ENCODE measurements at places on chromosomes 3 and 15.

GRCh38 chr15:48722764-48723661 lies 77.5 kb upstream of the FBN1 start:
- no peak for DNase-seq

- no peak for DNase-seq
These were observed 29.3 kb downstream of the KNL1 start for GRCh38 chr15:40623361-40623760.

DNA sequence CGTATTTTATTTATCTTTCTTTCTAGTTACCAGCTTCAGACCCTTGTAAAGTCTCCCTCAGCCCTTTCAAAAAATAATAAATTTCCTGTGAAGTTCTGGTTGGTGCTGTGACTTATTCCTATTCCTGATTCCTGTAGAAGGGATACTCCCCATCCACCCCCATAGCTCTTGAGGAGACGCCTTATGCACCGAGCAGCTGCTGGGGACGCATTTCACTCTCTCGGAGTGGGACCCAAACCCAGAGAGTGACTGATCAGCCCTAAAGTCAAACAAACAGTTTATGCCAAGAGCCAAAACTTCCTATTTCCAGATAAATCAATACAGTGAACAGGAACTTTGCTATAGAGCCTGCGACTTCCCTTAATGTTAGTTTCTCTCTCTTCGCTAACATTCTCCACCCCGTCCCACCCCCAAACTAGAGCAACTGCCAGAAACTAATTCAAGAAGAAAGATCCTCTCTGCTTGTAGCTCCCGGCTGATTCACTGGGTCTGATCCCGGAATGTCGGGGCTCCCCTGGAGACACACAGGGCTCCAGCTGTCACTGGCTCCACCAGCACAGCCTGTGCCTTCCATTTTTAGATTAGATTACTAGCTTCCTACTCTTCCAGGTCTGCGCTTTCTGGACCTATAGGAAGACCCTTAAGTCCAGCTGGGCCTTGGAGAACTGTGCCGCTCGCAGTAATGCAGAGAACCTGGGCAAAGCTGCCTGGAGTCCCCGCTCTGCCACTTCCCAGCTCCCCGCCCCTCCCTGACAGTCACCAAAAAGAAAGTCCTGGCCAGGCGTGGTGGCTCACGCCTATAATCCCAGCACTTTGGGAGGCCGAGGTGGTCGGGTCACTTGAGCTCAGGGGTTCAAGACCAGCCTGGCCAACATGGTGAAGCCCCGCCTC lies 45.2 kb downstream of the KLHL25 start:
- DNase-seq: no peak

GRCh38 chr3:157958457-157958856 lies 147.8 kb downstream of the SHOX2 start:
- DNase-seq: no peak

- no peak for DNase-seq
These were observed 128.3 kb upstream of the ROBO1 start for GRCh38 chr3:79896086-79896485.

- DNase-seq: no peak
These were observed 2.3 kb upstream of the SHC4 start for GRCh38 chr15:48965972-48966371.

DNA sequence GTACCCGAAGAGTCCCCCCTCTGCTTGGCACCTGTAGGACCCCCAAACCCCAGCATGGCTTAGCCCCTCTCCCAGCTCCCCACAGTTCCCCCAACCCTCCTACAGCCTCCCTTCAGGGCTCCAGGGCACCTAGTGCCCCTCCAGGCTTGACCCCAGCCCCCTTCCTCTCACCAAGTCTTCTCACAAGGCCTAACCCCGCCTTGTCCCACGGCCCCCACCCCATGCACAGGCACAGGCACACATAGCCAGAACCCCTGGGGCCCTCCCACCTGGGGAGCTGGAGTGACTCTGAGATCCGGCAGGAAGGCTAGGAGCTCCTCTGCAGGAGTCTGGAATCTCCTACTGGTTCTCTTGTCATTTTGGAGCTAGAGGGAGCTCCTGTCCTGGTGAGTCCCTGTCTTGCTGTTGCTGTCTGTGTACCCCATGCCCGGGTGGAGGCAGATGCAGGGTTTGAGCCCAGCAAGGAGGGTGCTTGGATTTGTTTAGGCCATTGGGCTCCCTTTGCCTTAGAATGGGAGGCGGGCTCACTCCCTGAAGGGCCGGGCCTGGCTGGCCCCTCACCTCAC lies 39.6 kb downstream of the KLF13 start:
- no peak for DNase-seq

DNA sequence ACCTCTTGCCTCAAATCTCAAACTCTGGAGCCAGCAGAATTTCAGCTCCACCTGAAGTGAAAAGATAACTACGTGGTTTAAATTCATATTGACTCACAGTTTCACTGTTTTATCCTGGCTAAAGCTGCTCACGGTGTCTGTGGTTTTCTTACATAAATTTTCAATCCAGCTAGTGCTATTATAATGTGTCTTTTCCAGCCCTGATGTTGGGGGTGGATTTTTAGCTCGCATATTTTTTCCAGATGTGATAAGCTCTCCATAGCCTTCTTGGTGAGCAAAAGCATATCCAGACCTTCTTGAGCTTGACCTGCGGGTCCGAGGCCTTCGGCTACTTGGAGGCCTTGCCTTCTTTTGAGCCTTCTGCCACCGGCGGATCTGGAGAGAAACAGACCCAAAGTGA lies 239.3 kb downstream of the DTWD1 start:
- DNase-seq: no peak

DNA sequence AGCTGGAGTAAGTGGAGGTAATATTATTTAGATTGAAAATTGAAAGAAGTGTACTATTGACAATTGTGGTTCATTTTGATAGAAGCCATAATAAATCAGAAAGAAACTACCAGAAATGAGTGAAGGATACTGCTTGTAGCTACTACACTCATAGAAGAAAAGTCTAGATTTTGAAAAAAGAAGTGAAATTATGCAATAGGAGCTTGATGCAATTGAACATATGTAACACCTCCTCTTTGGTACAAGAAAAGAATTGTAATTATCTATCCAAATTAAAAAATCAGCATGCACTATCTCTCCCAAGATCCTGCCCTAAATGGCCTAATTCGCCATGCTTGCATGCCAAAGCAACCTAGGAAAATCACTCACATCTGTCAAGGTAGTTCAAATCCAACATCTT lies 51.1 kb upstream of the CD200R1L start:
- no peak for DNase-seq

DNA sequence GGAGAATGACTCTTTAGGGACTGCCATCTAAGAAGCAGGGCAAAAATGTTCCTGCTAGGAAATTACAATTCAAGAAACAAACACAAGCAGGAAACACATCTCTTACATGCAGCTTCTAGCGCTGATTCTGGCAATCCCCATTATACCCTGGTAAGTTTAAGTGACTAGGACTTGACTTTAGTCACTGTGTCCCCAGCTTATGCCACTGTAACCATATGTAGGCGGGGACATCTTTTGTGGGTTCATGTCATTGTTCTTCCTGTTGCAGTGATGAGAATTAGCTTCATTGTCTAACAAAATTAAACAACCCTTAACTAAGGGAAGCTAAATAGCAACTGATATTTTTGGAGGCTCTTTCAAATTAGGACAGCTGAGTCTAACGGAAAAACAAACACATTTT lies 17.9 kb upstream of the FAM81A start:
- DNase-seq: no peak

DNA sequence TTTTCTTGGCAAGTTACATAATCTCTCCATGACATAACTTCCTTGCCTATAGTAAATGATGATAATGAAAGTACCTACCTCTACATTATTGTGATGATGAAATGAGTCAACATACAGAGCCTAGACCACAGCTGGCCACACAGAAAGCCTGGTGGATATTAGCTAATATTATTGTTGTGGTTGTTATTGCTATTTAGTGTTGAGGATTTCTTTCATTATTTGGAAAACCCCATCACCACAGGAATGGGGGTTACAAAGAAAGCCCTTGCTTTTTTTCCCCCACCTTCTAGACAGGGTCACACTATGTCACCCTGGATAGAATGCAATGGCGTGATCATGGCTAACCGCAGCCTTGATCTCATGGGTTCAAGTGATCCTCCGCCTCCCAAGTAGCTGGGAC lies 125.0 kb downstream of the PDZRN3 start:
- no peak for DNase-seq

DNA sequence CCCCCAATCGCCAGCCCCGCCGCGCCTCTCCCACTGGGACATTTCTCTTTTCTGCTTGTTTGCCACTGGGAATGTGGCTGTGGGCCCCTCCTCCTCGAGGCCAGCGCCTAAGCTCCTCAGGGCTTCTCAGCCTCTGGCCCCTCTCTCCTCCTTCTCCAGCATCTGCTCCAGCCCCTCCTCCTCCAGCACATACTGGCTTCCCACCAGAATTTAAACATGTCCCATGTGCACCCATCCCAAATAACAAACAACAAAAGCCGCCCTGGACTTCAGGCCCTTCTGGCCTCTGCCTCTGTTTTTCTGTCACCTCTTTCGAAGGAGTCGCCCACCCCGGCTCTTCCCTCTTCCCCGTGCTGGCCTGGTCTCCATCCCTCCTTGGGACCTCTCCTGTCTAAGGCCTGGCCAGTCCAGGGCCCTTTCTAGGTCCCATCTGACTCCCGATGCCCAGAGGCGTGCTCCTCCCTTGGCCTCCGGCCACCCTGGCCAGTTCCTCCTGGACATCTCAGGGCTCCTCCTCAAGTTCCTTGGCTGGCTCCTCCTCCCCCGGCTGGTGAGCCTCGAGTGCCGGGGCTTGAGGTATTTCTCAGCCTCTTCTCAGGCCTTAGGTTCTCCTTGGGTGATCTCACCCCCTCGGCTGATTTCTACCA lies 94.6 kb upstream of the SLC6A6 start:
- no peak for DNase-seq

GRCh38 chr3:13207975-13208705 lies 134.9 kb upstream of the IQSEC1 start:
- DNase-seq: no peak

- DNase-seq: no peak
These were observed 759 bp upstream of the ARID3B start for GRCh38 chr15:74540161-74540760.

- peak; percentile 41 for DNase-seq
These were observed 115.0 kb upstream of the VEPH1 start for GRCh38 chr3:157618075-157618760.

DNA sequence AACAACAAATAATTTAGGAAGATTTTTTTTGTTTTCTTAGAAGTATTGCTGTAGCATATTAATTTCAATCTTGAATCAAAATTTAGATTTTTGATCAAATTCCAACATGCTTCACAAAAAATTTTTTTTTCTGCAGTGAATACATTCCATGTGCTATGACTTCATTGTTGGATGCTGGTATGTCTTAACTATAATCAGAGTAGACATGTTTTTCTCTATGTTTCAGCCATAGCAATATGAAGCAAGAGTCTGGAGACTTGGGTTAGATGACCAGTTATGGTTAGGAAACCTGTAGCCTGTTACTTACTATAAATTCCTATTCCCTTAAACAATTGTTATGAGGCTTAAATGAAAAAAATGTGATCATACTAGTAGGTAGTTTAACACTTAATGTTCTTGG lies 176.1 kb upstream of the CHL1 start:
- no peak for DNase-seq

DNA sequence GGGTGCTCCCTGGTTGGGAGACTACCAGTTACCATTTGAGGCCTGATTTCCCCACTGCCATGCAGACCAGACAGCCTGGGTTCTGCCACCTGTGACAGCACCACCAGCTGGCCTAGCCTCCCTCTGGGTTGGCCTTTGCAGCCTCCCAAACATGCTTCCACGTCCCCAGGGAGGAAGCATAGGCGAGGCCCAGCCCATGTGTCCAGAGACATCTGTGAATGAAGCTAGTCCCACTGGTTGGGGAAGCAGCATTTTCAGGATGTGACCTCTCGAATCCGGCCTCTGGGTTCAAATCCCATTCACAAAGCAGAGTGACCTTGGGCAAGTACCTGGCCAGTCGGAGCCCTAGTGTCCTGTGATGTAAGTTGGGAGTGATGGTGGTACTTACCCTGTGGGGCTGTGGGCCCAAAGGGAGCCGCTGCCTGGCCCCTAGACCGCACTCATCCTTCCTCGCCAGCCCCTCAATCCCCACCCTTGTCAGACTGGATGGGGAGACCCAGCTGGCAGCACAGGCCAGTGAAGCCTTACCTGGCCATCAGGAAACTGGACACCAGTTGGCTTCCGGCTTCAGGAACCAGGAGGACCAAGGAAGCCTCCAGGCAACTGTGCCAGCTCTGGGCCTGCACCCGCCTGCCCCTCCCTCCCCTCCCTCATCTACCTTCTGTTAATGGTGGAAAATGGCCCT lies 6.0 kb downstream of the KLF15 start:
- no peak for DNase-seq

DNA sequence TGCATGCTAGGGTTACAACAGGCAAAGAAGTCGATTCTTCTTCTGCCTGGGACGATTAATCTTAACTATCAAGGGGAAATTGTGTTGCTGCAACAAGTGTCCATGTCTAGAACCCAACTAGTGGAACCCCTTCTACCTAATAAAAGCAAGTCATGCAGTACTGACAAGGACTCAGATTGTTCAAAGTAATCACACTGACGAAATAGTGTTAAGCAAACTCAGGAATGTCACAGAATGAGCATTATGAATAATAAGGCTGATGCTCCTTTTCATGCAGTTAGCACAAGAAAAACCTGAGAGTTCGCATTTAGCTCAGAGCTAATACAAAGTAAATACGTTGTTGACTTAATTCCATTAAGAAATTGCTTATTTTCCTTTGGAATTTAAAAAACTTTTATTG lies 47.5 kb upstream of the TRIM42 start:
- no peak for DNase-seq

DNA sequence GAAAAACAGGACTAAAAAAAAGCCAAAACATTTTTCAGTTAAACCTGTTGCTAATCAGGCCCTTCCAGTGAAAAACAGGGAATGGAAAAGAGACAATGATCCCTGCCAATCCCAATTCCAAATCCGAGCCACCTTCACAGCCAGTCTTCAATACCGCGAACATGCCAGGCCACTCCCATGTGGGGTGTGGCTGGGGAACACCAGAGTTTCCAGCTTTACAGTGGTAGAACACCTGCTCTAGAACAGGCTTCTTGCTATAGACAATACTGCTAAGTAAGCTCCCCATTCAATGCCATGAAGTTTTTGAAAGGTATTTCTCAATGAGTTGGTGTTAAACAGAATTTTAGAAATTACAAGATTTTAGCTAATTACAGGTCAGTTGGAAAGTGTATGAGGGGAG lies 228.3 kb downstream of the ATP8B4 start:
- DNase-seq: no peak

- DNase-seq: no peak
These were observed 23.1 kb downstream of the TP53BP1 start for GRCh38 chr15:43469867-43470266.

GRCh38 chr3:40843208-40843624 lies 318.5 kb downstream of the ZNF621 start:
- DNase-seq: no peak

Measured in NCI-H345 (cell line).